ENCODE measurements at places on chromosomes 4 and X.

DNA sequence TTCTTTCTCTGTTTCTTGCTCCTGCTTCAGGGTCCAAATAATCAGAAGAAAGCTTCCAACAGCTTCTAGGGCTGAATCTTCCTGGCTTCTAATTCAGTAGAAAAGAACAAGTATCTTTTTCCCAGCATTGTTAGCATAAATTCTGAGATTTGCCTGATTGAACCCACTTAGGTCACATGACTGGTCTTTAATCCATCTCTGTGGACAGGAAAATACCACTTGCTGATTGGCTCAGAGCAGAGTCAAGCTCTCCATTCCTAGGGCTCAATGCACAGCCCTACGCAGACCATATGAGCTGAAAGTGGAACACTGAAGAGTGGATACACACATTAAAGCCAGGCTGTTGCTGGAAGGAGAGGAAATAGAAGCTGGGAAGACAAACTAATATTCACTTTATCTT is 99.6 kb upstream of the RPL34 start:
- no peak for DNase-seq

GRCh38 chr4:23877758-23878229 is 12.1 kb downstream of the PPARGC1A start:
- DNase-seq, result no peak

GRCh38 chrX:17601441-17602200 is 135.7 kb upstream of the SCML1 start:
- no peak for DNase-seq

GRCh38 chrX:153884136-153884535 is 1.8 kb downstream of the L1CAM start:
- DNase-seq, result no peak

DNA sequence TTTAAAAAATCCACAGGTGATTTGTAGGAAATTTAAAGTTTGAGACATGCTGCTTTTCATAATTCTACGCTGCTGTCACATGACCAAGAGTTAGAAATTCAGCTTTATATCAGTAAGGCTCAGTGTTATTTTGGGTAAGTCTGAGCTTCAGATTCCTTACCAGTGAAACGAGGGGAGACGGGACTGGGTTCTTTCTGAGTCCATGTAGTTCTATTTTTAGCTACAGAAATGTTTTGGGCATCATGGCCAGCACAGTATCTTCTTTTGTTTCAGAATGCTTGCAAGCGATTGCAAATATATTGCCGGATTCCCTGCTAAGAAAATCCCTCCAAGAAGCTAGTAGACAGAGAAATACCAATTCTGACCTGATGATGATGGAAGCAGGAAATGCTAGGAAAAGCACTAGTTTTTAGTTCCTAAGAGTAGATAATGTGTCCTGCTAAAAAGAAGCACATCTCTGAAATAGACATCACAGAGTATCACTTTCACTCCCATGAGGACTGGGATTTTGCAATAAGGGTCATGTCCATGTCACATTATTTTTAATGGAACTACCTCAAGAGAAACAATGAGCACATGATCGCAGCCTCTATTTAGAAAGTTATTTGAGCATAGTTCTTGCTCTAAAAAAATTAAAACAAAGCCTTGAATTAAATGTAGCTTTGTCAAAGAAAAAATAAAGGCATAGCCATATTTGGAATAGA is 10.9 kb downstream of the ATP1B4 start:
- peak; percentile 41 for DNase-seq

GRCh38 chr4:159026329-159026728 is 76.5 kb upstream of the RAPGEF2 start:
- no peak for DNase-seq

DNA sequence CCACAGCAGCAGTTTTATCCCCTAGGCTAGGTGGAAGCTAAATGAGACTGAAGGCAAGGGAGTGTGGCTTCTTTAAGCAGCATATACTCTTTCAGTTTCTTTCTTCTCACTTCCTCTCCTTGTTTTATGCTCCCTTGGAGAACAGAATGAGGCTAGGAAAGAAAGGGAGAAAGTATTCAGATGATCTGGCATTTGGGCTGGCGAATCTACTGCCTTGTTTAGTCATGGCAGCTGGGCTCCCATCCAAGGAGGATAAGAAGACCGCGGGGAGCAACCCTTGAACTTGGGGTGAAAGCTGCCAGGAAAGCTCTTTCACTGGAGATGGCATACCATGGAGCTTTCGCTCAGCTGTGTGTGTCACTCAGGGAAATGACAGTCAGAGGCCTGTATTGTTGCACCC is 72.1 kb downstream of the ARHGEF38 start:
- peak; percentile 55 for DNase-seq

DNA sequence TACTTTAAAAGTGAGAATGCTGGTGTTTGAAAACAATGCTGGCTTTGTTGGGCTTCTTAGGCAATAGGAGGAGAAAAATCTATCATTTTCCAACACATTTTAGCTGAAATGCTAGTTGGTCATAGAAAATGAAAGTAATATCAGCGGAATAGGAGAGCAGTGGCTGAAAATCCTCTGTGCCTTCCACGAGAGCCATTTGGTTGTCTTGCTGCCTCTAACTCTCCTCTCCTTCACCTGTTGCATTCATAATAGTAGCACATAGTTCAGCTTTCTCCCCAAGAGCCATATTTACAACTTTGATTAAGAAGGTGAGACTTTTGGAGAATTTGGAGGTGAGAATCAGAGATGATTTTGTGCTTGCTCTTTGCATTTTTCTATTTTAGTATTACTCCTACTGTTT is 849.4 kb upstream of the FTHL17 start:
- no peak for DNase-seq

DNA sequence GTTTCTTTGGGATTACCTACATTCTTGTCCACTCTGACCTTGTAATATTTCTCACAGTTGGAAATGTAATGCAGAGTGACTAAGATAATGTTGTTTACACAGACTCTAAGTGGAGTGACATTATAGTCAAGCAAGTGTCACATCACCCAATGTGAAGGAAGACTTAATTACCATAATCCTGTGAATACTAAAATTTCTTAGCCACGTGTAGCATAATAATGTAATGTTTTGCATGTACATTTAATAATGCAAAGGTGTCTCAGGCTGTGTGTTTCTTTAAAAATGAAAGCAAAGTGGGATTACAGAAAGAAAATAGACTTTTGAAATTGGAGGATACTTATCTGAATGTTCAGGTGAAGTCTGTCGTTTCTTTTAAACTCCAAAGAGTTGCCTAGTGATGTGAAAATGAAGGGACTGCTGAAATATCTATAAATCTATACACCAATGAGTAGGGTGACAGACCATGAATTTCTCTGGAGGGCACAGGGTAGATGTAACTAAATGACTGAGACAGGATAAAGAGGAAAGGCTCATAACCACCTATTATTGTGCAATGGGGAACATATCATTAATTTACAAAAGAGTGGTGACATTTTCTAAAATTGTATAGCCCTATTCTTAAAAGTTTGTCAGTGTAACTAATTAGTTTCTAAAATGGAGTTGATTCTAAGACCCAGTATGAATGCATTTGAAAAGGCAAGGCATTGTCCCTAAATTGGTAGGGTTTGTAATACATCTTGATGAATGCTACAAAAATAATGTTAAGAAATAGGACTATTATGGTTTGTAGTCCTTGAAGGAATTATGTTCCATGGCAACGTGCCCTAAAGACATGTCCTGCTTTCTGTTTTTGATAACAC is 235.7 kb downstream of the DACH2 start:
- no peak for DNase-seq

DNA sequence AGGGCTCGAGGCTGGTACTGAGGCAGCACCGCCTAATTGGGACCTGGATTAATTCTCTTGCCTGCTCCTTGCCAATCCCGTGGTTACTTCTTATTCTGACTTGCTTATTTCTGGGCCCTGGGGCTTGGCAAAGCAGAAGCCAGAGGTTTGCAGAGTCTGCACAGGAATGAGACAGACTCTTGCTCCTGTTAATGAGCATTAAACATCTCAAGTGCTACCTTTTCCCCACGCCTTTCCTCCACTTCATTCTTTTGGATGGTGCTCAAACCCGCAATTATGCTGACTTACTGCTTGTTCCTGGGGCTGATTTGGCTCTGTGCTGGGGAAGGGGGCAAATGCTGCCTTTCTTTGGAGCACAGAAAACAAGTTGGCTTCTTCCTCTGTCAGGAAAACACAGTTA is 16.5 kb upstream of the STOX2 start:
- no peak for DNase-seq

GRCh38 chr4:119629142-119629471 is 503 bp upstream of the PDE5A start:
- DNase-seq, result no peak

GRCh38 chrX:43615660-43616059 is 40.4 kb upstream of the MAOA start:
- DNase-seq, result no peak

DNA sequence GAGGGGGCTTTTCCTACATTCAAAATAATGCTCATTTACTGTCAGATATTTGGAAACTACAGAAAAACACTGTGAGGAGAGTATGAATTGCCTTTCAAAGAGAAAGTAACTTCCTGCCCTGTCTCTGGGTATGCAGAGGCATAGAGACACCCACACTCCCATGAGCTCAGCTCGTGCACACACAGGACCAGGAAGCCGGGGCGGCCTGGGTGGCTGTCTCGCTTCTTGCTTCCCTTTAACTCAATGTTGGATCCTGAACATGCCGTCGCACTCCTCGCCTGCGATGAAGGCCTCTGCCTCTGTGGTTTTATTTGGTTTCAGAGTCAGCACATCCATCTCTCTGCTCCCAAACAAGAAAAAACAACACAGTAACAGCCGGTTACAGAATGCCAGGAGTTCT is 40.1 kb upstream of the GPR78 start:
- no peak for DNase-seq

DNA sequence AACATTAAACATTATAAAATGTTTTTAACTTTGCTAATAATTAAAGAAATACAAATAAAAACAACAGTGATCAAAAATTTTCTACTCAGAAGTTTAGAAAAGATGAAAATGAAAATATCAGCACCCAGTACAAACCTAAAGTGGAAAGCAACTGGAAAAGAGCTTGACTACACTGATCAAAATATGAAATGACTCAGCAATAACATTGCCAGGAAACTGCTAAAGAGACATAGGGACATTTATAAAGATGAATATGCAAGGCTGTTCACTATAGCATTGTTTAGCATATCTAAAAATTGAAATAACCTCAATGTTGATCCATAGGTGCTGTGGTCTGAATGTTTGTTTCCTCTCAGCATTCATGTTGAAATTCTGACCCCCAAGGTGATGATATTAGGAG is 88.5 kb upstream of the NOCT start:
- DNase-seq, result no peak

DNA sequence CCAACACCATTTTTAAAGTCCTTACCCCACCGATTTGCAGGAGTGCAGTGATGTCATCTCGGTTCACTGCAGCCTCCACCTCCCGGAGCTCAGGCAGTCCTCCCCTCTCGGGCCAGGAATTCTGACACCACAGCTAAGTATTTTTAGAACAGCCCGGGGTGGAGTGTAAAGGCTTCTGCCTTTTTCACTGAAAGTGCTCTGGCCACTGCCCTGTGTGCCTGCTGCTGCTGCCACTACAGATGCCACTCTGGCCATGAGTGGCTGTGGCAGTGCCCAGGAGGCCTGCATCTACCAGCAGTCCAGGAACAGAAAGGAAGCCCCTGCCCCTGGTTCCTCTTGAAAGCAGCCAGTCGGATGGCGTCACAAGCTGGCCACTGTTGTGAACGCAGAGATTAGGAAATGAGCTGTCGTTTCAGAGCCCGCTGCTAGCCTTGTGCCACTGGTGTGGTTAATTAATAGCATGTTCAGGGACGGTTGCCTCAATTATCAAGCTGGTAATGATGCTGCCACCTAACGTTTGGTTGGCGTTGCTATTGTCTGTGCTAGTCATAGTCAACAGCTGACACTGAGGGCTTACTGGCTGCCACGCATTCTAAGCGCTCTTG is 23.6 kb upstream of the TBC1D14 start:
- peak; percentile 93 for DNase-seq

DNA sequence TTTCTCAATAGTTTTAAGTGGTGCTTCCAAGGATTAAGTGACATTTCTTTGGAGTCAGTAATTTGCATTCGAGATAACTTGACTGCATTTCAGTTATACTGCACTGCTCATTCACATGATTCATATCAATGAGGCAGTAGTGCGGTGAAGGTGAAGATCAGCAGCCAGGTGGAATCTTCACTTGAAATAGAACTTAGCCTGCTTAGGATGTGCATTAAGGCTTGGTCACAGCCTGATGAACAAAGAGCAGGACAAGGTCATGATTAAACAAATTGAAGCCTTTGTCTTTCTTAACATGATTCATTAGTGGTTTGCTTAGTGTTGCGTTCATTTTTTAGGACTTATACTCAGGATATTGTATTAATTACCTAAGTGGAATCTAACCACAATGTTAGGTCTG is 212.1 kb upstream of the GALNTL6 start:
- no peak for DNase-seq

DNA sequence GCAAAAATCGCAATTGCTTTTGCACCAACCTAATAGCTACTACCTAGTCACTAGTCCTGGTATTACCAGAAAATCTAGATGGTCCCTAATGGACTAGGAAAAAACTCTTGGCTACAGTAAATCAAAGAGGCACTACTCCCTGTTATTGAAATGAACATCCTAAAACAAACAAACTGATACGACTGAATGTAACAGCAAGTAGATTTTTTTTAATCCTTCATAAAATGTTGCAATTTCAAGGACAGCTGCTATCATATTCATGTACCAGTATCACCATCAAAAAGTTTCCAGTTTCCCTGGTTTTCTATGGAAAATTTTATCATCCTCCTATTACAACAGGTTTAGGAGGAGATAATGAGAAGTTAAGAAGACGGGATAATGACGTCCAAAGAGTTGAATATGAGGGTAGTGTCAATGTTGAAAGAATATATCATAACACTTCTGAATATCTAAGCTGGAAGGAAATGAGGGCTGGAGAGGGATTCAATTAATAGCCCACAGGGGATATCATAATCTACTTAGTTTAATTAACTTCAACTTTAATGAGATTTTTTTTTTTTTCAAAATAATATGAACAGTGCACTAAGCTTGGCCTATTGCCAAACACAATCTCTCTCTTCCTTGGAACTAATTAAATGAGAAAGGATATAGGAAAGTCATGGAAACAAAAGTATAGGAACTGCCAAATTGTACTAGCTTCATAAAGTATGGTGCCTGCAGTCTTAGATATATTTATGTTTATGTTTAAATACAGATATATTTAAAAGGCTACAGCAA is 94.8 kb upstream of the SMIM10 start:
- no peak for DNase-seq

- peak; percentile 38 for DNase-seq
Measured at GRCh38 chrX:40282946-40283660, 185.3 kb upstream of the BCOR start.

DNA sequence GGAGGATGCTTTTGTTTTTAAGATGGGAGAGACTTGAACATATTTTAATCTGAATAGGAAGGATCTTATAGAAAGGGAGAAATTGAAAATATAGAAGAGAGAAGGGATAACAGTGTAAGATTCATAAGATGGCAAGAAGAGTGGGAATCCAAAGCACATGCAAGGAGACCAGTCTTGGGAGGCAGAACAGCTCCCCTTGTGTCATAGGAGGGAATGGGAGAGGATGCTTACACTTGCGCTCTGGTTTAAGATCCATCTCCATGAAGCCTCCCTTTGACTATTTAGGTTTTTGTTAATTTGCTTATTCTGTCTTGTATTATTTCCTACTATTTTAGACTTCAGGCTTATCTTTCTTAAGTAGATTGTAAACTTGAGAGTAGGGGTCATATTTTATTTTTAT is 42.7 kb downstream of the KIF4A start:
- no peak for DNase-seq
